ENCODE measurements at places on chromosomes 13 and 19.

GRCh38 chr19:41548954-41549688 lies 26.8 kb upstream of the CEACAM21 start:
- no peak for DNase-seq

GRCh38 chr13:113934576-113934975 lies 39.3 kb downstream of the C13orf46 start:
- no peak for DNase-seq

- no peak for DNase-seq
Observed at GRCh38 chr19:29449371-29449770, 76.4 kb upstream of the VSTM2B start.

DNA sequence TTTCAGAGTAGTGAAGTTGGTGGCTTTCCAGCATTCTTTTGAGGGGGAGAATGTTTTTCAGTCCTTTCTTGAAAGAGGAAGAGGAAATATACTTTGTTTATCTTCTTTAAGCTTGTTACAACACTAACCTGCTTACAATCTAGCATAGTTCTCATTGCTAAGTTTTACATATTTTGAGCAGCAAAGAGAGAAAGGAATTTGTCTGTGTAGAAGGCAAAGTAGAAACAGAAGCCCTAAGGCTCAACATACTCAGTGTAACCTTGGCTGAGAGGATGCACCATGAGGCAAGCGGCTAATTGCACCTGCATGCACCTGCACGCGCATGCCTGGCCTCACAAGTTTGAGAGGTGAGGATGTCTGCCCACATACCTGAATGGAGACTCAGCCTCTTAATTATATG lies 2.2 kb downstream of the FRY start:
- DNase-seq: no peak

- DNase-seq: no peak
Observed at GRCh38 chr13:74017301-74018061, 116.7 kb downstream of the KLF12 start.

DNA sequence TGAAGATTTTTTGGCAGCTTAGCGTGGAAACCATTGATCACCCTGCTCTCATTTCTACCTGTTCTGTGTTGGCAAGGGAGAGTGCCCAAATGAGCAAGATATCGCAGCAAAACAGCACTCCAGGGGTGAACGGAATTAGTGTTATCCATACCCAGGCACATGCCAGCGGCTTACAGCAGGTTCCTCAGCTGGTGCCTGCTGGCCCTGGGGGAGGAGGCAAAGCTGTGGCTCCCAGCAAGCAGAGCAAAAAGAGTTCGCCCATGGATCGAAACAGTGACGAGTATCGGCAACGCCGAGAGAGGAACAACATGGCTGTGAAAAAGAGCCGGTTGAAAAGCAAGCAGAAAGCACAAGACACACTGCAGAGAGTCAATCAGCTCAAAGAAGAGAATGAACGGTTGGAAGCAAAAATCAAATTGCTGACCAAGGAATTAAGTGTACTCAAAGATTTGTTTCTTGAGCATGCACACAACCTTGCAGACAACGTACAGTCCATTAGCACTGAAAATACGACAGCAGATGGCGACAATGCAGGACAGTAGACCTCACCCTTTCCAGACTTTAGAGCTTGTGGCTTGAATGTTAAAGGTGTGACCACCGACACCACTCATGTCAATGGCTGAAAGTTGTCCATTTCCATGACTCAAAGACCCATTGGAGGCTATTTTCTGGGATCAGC lies 5.8 kb downstream of the CEBPG start:
- no peak for DNase-seq

GRCh38 chr13:113912596-113912995 lies 48.7 kb upstream of the GAS6 start:
- peak; percentile 49 for DNase-seq

DNA sequence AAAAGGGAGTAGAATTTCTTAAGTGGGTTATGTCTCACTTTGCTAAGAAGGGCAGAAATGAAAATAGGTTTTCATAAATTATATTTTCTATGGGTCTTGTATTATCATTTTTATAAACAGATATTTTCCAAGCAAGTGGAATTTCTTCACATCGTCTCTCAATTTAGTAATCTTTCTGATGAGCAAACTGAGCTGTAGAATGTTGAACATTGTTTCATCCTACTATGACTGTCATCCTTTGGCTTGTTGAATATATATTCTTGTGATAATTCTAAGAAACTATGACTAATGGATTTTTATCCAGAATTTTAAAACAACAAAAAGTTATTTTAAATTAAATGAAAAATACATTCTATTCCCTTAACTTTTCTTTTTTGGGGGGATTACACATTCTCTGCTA lies 313.8 kb downstream of the ENOX1 start:
- DNase-seq: no peak

DNA sequence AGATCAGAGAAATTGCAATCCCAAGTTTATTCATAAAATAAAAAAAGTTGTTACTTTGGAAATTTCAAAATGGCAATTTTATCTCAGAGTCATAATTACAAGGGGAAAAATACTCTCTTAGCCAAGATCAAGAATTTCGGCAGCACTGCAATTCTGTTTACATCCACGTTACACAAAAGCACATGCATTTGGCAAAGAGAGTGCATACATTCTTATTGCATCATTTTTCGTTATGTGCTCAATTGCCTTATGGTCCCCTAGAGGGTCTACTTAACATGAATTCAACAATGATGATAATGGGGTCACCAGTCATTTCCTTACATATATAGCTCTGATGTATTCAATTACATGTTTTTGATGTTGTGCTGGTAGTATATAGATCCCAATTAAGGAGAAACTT lies 498.0 kb downstream of the DIAPH3 start:
- no peak for DNase-seq

- DNase-seq: no peak
Observed at GRCh38 chr13:40612041-40612440, 54.4 kb downstream of the FOXO1 start.

DNA sequence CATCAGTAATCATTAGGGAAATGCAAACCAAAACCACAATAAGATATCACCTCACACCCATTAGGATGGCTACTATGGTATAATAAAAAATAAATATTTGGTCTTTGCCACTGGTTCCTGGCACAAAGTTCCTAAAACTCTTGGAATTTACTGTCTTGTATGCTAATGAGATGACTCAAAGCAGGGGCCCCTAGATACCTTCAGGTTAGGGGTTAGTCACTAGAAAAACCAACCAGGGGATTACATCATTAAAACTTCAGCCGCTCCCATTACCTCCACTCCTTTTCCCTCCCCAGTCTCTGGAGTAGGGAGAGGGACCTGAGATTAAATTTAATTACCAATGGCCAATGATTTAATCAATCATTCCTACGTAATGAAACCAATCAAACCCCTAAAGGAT lies 49.6 kb downstream of the THSD1 start:
- DNase-seq: peak; percentile 63

- DNase-seq: no peak
Observed at GRCh38 chr19:19039901-19040300, 6.5 kb downstream of the ARMC6 start.

Data from fibroblast of mammary gland (primary cell).